Activated CD8-positive, alpha-beta memory T cell treated with anti-CD3 and anti-CD28 coated beads for 1 hour (primary cell): ENCODE measurements at places on chromosomes 2 and 18.

DNA sequence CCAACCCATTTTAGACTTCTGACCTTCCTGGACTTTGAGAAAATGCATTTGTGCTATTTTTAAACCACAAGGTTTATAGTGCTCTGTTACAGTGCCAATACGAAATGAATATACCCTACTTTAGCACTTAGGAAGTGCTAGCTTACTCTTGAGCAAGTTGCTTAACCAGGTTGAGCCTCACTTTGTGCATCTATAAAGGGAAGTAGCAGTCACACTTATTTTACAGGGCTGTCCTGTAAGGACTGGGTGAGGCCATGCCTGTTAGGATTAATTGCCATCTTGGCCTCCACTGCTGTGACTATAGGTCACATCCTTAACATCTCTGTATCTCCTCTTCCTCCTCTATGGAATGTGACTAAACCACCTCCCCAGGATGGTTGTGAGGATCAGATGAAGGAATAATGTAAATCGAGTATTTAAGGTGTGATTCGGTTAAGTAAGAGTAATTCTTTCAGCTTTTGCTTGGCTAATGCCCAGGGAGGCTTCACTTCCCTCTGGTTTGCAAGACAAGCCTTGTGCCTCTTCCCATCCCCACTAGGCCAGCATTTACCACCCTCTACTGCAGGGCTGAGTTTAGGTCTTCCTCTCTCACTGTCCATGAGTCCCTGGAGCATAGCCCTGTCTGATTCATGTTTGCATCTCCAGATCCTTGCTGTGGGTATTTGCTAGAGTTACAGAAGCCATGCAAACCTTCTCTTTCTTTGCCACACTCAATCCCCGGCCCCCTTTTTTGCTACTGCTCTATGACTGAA, 341.2 kb downstream of the ZNF521 start:
- no peak for DNase-seq

- DNase-seq: no peak
Observed at GRCh38 chr18:31723990-31724711, 36.5 kb downstream of the SLC25A52 start.

DNA sequence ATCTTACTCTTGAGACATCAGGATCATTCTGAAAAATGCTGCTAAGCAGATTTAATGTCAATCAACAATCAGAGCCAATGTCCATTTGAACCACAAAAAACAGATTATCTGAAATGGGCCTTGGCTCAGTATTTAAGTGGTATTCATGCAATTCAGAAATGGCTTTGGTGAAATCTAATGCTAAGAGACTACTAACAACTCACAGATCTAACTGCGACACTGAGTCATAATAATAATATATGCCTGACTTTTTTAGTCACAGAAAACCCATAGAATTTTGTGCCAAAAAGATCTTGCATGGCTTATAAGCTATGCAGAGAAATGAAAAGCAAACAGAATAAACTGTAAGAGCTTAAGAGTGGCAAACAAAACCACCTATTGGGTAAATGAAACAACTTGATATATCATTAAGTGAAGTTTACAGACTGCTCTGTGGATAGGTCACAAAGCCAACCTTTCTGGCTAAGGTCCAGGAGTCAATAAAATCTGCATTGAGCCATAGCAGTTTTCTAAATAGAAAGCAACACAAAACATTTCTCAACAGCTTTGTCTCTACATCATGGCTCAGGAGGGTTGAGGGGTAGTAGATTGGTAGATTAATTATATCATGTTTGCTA, 234.3 kb downstream of the LRATD1 start:
- DNase-seq: no peak

DNA sequence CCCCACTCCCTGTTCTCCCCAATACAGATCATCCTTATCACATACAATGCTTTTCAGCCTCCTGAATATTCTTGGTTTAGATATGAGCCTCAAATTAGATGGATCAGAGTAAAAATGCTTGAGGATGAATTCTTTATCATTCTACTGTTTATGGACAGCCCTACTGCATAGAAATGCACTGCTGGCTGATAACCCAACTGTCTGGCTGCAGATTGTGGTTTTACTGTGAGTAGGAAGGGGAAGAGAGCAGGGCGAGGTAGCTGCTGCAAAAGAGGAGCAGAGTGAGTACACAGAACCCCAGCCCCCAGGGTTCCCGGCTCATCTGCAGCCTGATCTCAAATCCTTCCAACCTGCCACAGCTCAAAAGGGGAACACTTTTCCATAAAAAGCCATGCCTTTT, 29.4 kb upstream of the NCOA1 start:
- no peak for DNase-seq

DNA sequence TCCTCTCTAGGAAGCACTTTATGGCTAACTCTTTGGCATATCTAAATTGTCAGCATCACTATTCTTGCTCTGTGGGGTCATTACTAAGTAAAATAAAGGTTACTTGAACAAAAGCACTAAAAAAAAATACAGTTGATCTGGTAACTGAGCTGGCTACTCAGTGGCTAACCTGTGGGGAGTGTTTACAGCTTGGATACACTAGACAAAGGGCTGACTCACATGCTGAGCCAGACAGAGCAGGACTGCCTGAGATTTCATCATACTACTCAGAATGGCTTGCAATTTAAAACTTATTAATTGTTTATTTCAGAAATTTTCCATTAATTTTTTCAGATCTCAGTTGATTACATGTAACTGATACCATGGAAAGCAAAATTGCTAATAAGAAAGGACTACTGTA, 1690.4 kb upstream of the SLC39A10 start:
- DNase-seq: no peak

- DNase-seq: peak; percentile 38
Observed at GRCh38 chr2:112884869-112885505, 26.0 kb upstream of the IL37 start.

DNA sequence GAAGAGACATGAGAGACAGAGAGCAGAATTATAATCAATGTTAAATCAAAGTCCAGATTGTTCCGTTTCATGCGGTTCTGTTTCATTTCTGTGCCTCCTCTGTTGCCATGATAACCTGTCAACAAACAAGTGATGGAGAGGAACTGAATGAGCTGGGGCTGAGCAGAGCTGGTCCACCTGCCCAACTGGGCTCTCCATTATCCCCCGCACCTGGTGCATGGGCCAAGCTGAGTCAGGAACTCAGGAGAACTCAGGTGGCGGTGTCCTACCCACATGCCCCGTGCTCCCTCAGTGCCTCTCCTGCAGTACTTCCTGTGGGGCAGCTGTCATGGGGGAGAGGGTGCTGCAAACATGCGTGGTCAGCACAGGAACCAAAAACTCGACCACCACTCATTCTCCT, 178.8 kb downstream of the TTC32 start:
- no peak for DNase-seq

GRCh38 chr2:128797092-128797491, 478.4 kb upstream of the HS6ST1 start:
- DNase-seq: no peak

DNA sequence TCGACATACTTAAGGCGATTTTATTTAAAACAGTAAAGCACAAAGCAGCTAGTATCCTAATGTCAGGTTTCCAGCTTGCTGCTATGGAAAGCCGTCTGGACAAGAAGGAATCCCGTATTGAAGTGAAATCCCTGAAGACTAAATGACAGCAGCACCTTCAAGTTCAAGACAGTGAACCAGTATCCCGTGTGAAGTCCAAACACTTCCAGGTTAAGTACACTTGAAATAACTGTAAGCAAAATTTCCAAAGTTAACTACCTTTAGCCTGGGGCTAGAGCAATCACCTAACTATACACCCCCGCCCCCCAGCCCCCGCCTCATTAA, 1.2 kb downstream of the MBOAT2 start:
- DNase-seq: no peak

GRCh38 chr2:45675263-45675812, 23.9 kb downstream of the PRKCE start:
- DNase-seq: no peak

DNA sequence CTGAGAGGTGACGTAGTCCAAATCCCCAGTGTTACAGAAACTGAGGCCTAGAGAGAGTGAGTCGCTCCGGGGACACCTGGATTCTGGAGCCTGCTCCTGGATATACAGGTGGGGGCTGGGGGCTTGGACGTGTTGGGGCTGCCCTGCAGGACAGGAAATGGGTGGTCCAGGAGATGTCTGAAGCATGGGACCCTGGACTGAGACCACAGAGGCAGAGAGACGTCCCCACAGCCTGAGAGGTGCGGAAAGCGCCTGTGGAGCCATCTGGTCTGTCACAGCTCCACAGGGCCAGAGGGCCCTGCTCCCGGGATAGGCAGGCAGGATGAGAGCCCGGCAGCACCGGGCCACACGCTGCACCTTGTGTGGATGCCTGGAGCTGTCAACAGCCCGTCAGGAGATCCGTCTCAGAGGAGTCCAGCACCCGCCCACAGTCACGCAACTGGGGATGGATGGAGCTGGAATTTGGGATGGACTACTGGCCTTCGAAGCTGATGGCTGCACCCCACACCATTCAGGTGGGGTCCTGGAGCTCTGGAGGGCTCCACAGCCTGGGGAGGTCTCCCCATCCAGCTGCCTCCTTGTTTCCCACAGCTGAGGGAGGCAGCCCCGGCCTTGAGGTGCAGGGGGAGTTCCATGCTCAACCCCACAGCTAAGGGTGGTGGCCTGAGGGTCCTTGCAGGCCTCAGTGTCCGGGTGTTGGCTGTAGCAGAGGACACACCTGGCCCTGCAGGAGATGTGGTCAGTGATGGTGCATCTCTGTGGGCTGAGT, 303.0 kb downstream of the NDUFA10 start:
- no peak for DNase-seq

DNA sequence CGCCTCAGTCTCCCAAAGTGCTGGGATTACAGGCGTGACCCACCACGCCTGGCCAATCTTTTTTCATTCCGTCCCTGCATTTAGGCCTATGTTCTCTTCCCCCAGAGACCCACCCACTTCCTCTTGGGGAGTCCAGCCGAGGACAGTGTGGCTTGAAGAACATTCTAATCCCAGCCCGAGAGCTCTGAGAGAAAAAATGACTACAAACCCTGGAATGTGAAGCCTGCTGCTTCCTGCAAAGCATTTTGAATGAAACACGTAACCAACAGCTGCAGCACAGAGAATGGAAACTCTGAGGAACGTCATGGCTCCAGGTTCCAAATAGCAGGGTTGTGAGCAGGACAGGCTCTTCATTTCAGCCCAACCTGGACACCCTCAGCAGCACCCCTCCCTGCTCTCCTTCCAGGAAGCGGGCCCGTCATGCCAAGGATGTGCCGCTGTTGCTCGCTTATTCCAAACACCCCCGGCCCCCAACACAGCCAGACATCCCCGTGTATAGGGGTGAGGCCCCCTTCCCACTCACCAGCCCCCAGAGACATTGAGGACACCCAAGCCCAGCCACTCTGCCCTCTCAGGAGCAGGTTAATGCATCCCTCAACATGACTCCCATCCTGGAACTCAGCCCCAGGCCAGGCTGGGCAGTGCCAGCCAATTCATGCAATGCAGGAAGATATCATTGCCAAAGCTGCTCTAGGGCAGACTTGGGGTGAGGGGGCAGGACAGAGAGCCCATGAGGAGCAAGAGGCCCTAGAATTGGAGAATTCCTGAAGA, 139.8 kb downstream of the ZFP36L2 start:
- no peak for DNase-seq

- no peak for DNase-seq
Observed at GRCh38 chr2:23597687-23598086, 212.7 kb downstream of the KLHL29 start.

DNA sequence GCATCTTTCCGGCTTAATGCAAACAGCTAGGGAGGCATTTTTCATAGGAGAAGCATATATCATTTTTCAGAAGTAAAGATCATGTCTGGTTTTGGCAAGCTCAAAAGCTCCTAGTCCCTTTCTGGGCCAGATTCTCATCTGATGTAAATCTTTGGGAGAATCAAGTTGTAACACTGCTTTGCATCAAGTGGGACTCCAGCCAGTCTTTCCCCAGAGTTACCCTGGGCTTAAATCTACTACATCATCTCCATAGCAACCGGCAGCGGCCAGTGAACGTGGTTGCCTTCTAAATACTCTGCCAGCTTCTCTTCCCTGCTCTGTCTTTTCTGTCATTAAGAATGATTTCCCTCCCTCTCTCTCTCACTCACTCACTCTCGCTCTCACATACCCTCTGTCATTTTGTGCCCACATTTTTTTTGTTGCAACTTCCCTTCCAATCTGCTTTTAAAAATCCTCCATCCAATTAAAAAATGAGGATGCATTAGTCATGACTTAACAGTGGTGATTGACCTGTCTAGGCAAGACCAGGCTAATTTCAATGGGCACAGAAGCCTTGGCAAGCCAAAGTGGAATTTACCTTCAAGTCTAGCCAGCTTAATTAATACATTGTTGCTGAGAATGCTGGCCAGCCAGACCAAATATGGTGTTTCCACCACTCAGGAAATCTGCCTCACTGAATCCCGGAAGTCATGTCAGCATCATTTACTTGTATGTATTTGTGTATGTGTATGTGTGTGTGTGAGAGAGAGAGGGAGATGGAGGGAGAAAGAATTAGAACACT, 93.0 kb downstream of the NRP2 start:
- no peak for DNase-seq

DNA sequence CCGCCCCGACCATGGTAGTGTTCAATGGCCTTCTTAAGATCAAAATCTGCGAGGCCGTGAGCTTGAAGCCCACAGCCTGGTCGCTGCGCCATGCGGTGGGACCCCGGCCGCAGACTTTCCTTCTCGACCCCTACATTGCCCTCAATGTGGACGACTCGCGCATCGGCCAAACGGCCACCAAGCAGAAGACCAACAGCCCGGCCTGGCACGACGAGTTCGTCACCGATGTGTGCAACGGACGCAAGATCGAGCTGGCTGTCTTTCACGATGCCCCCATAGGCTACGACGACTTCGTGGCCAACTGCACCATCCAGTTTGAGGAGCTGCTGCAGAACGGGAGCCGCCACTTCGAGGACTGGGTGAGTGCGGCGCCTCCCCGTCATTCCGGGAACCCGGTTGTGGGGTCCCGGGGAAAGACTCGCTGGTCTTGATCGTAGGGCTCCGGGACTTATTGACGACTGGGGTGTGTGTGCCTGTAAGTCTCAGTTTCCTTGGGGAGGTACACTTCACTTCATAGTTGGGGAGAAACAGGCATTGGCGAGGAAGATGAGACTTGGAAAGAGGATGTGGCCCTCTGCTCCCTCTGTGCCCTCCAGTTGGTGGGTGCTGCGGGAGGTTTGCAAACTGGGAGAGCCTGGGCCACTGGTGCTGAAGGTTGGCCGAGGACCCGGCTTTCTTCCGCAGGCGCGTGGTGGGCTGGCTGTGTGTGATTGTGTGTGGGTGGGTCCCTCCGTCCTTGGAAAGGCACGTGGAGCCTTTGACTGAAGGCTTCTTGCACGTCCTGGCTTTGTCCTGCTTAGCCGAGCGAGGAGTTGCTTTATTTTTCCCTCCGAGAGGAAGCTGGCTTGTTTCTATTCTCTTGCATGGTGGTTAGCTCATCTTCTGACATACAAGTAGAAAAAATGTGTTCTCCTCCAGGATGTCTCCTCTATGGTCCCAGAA, 886 bp downstream of the PRKCE start:
- DNase-seq: no peak

- no peak for DNase-seq
Observed at GRCh38 chr2:15609341-15610042, 17.8 kb downstream of the DDX1 start.

DNA sequence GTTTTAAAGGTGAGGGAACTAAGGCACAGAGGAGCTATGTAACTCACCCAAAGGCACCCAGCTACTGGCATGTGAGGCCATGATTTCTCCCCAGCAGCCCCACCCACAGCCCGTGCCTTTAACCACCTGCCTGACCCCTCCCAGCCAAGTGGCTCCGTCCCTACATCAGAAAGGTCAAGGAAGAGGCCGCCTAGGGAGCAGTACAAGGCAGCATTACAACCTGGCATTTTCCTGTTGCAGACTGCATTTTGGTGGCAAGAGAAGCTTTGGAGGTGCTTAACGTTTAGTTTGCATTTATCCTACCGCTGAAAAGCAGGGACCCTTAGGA, 17.5 kb downstream of the STEAP3 start:
- no peak for DNase-seq
